ENCODE measurements at places on chromosomes 4 and X. TPM values are rescaled to one million over a fixed set of nuclear protein-coding genes. Genes with fewer than 3 reads are reported as not detected.

The ETNPPL gene
- total RNA-seq = 1.3 TPM

- no peak for DNase-seq
Measured at GRCh38 chr4:105542039-105542438, 10.4 kb upstream of the ARHGEF38 start.

DNA sequence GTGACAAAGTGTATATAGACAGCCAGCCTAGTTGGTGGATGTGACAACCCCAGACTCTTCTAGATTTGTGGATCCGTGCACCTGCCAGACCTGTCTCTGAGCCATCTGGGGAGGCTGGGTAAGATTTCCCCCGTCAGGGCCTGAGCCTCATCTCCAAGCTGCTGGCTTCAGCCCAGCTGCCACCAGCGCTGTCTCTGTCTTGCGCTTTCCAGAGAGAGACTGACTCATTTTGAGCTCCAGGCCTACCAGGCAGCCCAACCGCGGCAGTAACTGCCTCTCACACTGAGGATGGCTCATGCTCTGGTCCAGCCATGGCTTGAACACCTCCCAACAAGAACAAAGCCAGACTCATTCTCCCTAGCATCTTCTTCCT, 26.4 kb downstream of the NOP14 start:
- DNase-seq = peak; percentile 86

DNA sequence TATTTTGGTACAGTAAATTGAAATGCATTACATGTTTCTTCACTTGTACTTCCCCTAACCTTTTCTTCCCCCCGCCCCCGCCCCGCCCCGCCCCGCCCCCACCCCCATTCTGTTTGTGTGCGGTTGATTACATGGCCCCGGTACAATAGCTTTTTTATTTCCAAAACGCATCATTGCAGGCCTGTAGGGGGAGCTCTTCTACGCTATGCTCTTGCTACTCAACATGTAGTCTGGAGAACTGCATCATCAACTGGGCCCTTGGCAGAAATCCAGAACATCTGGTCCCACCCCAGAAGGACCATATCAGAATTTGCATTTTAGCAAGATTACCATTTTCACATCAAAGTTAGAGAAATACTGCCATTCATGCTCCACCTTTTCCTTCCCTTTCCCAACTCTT, 333.3 kb upstream of the DDX53 start:
- DNase-seq = no peak

DNA sequence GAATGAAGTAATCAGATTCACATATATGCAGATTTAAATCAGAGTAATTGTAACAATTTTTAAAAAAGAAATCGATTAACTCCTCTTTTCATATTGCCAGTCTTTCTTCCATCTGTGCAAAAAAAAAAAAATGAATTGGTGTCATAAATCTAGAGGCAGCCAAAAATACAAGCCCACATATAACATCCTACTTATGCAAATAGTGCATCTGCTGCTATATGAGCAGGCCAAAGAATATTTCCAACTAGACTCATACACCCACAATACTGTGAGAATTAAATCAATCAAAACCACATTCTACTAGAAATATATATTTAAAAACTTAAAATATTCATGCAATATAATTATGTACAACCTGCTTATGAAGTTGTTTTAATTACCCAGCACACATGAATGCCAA, 298.1 kb upstream of the TRAM1L1 start:
- no peak for DNase-seq

DNA sequence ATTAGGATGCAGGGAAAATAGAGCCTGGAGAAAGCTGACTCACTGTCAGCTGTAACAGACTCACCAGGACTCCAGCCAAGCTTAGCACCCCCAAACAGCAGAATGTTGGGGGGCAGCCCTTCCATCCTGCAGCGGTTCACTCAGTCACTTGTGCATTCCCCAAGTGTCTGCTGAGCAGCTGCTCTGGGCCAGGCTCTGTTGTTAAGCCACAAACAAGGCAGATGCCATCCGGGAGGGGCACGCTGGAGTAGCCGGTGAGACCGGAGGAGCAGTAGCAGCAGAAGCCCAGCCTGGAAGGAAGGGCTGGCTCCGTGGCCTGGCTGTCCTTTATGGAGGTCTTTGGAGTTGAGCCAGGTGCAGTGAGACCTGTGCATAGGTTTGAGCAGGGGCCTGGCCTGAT, 22.0 kb downstream of the CCNQ start:
- DNase-seq = no peak

DNA sequence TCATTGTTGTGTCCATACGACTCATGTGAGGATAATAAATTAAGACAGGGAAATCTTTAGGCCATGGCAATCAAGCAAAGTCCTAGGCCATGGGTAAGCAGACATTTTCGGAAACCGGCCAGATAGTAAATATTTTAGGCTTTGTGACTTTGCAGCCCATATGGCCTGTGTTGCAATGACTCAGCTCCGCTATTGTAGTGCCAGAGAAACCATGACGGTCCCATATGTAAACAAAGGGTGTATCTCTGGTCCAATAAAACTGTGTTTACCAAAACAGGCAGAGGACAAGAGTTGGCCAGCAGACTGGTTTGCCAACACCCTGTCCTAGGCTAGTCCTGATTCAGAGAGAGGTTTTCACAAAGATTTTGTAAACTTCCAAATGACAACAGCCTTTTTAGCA, 5.0 kb downstream of the FAM114A1 start:
- DNase-seq = no peak

DNA sequence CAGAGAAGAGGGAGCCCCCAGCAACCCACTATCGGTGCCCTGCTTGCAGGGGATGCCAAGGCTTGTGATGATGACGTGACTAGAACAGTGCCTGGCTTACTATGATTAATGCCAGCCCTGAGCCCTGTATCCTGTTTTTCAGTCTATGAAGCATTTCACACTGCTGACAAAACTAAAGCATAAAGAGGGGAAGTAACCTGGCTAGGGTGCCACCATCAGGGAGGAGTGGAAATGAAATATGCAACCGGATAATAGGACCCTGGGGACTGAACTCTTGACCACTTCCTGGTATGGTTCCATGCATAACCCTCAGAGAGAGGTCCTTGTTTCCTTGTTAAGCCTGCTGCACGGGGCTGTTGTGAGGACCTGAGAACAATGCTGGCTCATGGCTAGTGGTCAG, 50.3 kb downstream of the MED28 start:
- DNase-seq = no peak
